ENCODE measurements at places on chromosomes 7 and 10. TPM values are rescaled to one million over a fixed set of nuclear protein-coding genes. Genes with fewer than 3 reads are reported as not detected.

DNA sequence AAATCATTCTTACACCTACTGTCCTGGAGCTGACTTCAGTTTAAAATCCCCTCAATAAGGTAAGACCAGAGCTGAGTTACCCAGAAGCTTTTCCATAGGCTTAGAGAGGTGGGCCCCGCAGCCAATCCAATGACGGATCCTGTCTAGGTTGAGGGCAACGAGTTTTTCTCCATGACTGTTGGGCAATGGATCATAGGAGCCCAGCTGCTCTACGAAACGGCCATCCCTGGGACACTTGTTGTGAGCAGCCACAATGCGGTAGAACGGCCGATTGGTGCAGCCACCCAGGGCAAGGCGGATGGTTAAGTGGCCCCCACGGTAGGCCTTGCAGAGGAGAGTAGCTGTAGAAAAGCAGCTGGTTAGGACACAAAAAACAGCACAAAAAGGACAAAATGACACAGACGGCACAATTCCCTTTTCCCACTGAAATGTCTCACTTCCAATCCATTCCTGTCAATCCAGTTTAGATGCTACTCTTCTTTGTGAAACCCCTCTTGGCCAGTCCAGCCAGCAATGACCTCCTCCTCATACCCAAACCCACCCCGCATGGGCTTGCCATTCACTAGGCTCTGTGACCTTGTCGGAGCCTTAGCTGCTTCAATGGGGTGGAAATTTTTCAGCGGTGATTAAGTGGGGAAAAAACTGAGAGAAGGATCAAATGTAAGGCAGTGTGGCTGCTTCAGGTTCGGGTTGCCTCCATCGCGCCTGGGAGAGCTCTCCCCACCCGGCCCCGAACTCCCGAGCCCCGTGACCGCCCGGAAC, 580 bp downstream of the MRPS16 start:
- no peaks in the 10 kb centered on the region for H3K27me3 ChIP-seq
- H3K36me3 ChIP-seq, result peaks cover 5% of the 10 kb centered on the region
- DNase-seq, result peak; percentile 21
- peak overlapping the region; percentile 88 for H3K4me3 ChIP-seq

DNA sequence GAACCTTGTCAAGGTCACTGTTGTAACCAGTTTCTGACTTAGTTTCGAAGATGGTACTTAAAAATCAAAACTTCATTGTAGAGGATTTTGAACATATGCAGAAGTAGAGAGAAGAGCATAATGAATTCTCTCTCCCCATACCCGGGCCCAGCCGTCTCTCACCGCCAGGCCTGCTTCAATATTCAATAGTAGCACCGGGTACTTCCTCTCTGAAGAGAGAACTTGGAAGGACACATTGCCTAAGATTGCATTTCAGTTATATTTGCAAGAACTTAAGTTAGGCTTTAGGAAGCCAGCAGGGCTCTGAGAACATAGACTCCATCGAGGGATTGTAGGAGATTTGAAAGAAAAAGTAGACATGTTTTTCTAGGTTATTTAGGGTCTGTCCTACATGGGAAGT, 19.1 kb downstream of the LMTK2 start:
- H3K4me3 ChIP-seq, result no peak overlapping the region
- H3K27me3 ChIP-seq, result no peaks in the 10 kb centered on the region
- H3K36me3 ChIP-seq, result no peaks in the 10 kb centered on the region
- no peak for DNase-seq

DNA sequence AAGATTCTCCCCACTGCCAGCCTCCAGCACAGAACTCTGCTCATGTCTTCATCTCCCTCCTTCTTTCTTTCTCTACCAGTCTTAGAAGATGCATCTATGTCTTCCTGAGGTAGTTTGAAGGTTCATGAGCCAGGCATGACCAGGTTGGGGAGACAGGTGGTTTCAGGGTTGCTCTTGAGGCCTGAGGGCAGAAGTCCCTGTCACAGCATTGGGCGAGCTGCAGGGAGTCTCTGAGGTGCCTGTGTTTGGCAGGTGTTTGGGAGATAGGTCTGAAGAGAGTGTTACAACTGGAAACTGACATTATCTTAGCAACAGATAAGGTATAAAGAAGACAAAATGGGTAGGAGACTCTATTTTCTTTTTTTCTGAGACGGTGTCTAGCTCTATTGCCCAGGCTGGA, 18.7 kb downstream of the PRSS2 start:
- H3K27me3 ChIP-seq, result peaks cover 7% of the 10 kb centered on the region
- no peak overlapping the region for H3K4me3 ChIP-seq
- H3K36me3 ChIP-seq, result no peaks in the 10 kb centered on the region

GRID1 gene
- 0.31 TPM for total RNA-seq

- H3K36me3 ChIP-seq, result no peaks in the 10 kb centered on the region
- no peaks in the 10 kb centered on the region for H3K4me1 ChIP-seq
These were observed 104.8 kb downstream of the PPP1R3C start for GRCh38 chr10:91528080-91528479.

GRCh38 chr7:148733496-148733895, 34.8 kb downstream of the CUL1 start:
- no peaks in the 10 kb centered on the region for H3K4me1 ChIP-seq
- no peak for DNase-seq
- H3K27ac ChIP-seq, result no peak overlapping the region

Data from neural progenitor cell (in vitro differentiated cells).